Testis (tissue), 5 donors: ENCODE measurements at places on chromosomes 5 and 9.
A peak's percentile ranks its signal among the peaks of the same experiment; 100 is the strongest.

DNA sequence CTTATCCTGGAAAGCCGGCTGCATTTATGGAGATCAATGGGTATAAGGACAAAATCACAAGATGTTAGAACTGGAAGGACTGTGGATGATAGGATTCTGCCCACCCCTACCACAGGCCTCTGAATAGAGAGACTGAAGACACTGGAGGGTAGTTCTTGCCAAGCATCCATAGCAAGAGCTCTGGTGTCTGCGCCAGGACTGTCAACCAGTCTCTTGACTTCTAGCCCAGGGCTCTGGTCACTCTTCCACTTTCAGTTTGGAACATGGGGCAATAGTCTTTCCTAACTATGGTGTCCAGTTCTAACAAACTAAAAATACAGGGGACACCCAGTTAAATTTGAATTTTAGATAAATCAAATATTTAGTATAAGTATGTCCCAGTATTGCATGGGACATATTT lies 23.4 kb downstream of the LARP1 start:
- DNase-seq, result no peak

- peak; percentile 74 for DNase-seq
These were observed 16.5 kb downstream of the ASS1 start for GRCh38 chr9:130461218-130461630.

GRCh38 chr5:109328626-109329025 lies 81.1 kb downstream of the PJA2 start:
- DNase-seq, result no peak

GRCh38 chr9:116907989-116908388 lies 220.9 kb downstream of the TRIM32 start:
- no peak for DNase-seq

DNA sequence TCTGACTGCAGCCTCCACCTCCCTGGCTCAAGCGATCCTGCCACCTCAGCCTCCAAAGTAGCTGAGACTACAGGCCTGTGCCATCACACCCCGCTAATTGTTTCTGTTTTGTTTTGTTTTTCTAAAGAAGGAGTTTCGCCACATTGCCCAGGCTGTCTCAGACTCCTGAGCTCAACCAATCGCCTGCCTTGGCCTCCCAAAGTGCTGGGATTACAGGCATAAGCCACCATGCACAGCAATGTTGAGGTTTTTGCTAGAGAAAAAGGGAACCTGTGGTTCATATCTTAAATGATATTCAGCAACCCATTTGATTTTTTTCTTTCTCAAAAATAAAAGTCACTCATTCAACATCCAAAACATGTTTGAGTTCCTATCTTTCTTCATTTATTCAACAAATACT lies 20.4 kb upstream of the DELE1 start:
- no peak for DNase-seq

- DNase-seq, result no peak
These were observed 6.6 kb downstream of the GADD45G start for GRCh38 chr9:89611425-89611824.

GRCh38 chr5:39214912-39215709 lies 4.3 kb downstream of the FYB1 start:
- no peak for DNase-seq

- DNase-seq, result no peak
These were observed 162.5 kb downstream of the ELAVL2 start for GRCh38 chr9:23663536-23663935.

DNA sequence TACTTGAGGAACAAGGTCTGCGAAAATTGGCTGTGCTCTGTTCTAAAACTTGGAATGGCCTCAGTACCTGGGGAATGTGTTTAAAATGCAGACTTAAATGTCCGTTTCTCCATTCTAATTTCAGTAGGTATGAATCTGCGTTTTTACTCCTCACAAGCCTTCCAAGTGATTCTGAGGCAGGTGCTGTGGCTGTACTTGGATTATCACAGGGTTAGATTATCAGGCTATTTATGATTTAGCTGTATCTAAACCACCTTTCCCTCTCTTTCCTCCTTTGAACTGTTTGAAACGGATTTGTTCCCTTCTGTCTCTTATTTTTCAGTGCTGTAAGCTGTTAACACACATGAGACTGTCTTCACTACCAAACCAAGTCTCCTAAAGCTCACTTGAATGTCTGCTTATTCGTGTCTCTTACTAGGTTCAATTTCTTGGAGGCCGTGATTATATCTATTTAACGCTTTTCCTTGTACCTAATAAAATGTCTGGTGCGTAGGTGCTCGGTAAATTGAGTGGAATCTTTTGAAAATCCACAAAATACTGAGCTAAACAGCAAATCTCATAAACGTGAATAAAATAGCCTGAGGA lies 714 bp upstream of the CETN3 start:
- DNase-seq, result no peak

GRCh38 chr5:149297340-149298025 lies 25.8 kb downstream of the AFAP1L1 start:
- no peak for DNase-seq

DNA sequence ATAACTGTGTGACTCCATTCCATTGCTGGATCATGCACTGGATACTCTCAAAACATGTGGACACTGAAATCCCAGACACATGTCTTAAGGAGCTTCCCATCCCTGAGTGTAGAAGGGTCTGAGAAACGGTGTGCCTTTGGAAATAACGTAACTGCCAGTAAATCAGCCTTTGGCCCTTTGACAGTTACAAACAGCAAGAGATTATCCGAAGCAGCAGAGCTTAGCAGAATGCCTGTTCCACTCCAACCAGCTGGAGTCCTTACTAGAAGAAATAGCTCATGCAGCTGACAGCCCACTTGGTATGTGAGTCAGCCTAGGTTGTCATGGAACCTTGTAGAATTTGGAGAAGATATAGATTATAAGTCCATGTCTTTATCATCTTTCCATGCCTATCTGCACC lies 7.0 kb downstream of the TMEM252 start:
- DNase-seq, result no peak

DNA sequence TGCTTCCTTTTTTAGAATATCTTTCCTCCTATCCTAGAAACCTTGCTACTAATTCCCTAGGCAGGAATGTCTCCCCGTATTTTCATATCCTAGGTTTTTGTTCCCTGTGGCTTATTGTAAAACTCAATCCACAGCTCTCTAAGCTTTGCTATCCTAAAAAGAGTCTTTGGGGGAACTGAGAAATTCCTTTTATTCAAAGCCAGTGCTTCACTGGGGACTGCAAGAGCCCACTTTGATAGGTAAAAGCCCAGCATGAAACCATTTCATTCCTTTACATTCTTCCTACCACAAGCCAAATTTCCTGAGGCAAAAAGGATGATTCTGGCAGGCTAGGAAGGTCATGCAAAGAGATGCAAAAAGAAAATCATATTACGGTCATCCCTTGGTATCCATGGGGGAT lies 5.8 kb upstream of the HACD4 start:
- DNase-seq, result no peak

GRCh38 chr5:107428303-107428813 lies 242.4 kb downstream of the EFNA5 start:
- DNase-seq, result no peak

DNA sequence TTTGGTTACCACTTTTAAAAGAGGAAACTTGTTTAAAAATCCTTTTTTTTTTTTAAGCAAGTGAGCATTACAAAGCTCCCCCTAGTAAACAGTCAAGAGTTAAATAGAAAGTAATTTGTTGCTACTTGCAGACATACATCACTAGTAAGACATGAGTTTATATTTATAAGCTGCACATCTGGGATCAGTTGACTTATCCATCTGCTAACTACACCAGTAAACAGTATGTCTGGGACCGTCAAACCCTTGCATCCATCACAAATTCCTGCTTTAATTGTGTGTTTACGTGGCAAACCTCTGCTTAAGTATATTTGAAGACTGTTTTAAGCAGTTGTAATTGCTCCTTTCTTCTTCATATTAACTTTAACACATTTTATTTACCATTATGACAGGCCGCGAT lies 146.8 kb downstream of the EBF1 start:
- DNase-seq, result no peak

- no peak for DNase-seq
These were observed 15.8 kb upstream of the TMED9 start for GRCh38 chr5:177576169-177576568.

GRCh38 chr9:98281281-98281680 lies 25.8 kb upstream of the TBC1D2 start:
- no peak for DNase-seq

- DNase-seq, result no peak
These were observed 75.9 kb downstream of the SLC38A9 start for GRCh38 chr5:55636177-55636576.

- no peak for DNase-seq
These were observed 1817.2 kb upstream of the CDH9 start for GRCh38 chr5:28855626-28856025.

DNA sequence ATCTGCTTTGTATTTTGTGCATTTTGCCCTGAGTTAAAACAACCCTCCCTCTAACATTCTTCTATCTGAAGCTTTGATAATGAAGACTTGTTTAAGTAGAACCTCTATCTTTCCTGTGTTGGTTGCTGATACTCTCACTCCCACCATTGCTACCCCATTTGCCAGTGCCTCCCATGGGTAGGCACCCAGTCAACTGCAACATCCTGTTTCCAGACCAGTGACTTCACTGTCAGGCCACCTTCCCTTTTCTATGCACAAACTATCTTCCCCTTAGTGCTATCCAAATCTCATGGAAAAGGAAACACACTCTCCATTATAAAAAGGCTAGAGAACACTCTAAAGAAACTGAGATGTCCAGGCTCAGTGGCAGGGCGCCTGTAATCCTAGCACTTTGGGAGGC lies 5.6 kb upstream of the IARS1 start:
- DNase-seq, result no peak

DNA sequence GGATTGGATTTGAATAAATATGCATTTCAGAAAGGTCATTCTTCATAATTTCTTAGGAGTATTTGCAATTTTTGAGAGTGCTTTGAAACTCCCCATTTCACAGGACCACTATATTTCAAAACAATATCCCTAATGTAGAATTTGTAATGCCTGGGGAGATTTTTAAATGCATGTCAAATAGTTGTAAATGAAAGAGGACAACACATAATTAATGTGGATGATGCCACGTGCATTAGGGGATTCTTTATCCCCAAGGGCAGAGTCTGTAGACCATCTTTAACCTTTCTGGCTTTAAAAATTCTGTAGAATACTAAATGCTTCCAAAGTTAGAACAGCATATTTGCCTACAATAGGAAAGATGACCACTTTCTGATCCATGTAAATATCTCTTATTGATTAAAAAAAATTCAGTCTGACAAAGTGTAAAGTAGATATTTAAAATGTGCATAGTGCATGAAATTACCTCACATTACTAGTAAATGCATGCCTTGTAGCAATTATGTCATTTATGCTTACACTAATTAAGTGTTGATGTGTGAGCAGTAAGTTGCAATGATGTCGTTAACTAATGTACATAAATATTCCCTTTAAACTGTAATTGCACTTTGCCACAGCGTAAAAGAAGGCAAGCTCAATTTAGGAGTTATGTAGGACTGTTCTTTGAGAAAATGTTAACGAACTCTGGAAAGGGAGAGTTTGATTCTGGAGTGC lies 416.1 kb downstream of the PSAT1 start:
- DNase-seq, result no peak

DNA sequence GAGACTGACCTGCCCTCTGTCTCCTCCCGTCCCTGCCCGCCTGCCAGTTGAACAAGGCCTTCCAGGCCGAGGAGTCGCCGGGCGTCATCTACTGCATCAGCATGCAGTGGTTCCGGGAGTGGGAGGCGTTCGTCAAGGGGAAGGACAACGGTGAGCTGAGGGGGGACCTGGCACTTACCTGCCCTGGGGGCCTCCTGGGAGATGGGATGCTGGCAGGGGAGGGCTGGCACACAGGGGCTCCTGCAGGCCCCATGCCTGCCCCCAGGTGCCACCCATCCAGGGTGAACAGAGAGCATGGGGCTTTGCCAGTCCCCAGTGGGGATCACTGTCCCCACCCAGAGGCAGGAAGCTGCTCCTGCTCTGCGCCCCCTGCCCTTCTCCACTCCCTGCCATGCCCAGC lies 43.0 kb downstream of the USP20 start:
- no peak for DNase-seq

DNA sequence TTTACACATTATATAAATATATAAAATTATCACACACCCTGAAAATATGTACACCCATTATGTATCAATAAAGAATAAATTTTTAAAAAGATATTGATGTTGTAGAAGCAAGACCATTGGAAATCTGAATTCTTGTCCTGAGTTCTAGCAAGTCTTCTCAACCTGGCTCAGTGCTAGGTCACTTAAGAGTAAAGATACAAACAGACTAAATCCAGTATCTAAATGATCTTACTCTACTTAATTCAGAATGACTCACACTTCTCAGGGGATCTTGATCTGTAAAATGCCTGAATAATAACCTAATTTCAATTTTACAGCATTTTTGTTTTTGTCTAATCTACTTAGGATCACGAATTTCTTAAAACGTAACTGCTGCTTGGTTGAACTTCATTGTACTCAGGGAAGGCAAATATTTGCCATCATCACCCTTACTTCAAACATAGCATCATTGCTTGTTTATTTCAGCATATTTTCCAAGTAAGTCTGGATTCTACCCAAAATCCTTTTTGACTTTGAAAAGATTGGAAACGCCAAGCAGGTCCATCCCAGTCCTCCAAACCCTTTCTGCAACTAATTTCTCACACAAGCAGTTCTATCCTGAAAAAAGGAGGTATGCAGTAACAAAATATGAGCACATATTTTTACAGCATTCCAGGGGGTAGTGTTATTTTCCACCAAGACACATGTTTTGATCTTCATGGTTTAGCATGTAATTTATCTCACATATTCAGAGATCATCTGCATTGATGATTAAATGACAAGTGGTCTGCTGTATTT lies 582.6 kb downstream of the PSAT1 start:
- DNase-seq, result no peak

DNA sequence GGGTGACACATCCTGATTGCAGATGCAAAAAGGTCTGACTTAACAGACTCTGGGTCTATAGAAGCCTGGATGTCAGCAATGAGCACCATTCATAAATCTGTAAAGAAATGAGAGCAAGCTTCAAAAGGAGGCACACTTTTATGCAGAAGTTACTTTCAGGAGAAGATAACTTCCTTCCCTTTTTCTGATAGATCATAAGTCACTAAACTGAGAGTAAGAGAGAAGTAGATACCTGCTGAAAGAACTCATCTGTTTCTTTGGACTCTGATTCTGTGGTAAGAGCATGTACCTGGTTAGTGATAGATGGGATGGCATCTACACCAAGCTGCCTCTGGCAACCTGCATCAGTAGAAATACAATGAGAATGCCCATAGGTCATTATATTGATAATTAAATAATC lies 525.6 kb downstream of the CETN3 start:
- no peak for DNase-seq

- peak; percentile 40 for DNase-seq
These were observed 37.6 kb downstream of the RHOBTB3 start for GRCh38 chr5:95768731-95769130.

DNA sequence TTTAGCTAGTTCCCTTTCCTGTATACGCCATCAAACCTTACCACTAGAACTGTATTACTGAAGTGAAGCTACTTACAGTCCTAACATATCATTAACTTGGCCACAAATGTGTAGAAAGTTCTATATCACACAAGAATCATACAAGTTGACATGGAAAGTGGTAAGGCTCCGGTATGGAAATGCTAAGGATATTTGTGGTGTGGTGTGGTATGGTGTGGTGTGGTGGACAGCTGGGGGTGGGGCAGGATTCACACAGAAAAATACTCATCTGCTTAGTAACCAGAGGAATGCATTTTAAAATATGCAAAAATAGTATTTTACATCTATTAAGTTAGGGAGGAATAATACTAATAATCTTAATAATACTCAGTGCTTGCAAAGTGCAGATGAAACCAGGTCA lies 69.4 kb downstream of the TRPC7 start:
- DNase-seq, result no peak

- no peak for DNase-seq
These were observed 42.5 kb downstream of the SLC6A3 start for GRCh38 chr5:1402611-1403255.

GRCh38 chr9:83035143-83035542 lies 27.8 kb downstream of the RASEF start:
- DNase-seq, result no peak
